Activated CD4-positive, alpha-beta memory T cell treated with anti-CD3 and anti-CD28 coated beads, Interleukin-2, amount 10 ng/mL, durations not matched to agents 7 days and 5 days (primary cell): ENCODE measurements at places on chromosomes 1 and 21. TPM values are rescaled to one million over a fixed set of nuclear protein-coding genes. Genes with fewer than 3 reads are reported as not detected.
A peak's percentile ranks its signal among the peaks of the same experiment; 100 is the strongest.

- DNase-seq, result no peak
Observed at GRCh38 chr1:164977561-164977960, 379.0 kb downstream of the LMX1A start.

DNA sequence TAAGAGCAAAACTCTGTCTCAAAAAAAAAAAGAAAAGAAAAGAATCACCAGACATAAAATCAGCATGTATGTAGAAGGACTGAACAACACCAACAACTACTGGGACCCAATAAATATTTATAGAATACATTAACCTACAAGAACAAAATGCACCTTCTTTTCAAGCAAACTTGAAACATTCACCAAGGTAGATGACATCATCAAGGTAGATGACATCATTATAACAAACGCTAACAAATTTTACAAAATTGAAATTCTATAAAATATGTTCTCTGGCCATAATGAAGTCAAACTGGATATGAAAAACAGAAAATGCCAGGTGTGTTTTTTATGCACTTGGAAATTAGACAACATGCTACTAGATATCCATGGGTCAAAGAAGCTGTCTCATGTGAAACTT is 220.2 kb upstream of the SNX7 start:
- DNase-seq, result no peak

GRCh38 chr1:152801333-152801732 is 4.8 kb downstream of the LCE1D start:
- DNase-seq, result no peak

DNA sequence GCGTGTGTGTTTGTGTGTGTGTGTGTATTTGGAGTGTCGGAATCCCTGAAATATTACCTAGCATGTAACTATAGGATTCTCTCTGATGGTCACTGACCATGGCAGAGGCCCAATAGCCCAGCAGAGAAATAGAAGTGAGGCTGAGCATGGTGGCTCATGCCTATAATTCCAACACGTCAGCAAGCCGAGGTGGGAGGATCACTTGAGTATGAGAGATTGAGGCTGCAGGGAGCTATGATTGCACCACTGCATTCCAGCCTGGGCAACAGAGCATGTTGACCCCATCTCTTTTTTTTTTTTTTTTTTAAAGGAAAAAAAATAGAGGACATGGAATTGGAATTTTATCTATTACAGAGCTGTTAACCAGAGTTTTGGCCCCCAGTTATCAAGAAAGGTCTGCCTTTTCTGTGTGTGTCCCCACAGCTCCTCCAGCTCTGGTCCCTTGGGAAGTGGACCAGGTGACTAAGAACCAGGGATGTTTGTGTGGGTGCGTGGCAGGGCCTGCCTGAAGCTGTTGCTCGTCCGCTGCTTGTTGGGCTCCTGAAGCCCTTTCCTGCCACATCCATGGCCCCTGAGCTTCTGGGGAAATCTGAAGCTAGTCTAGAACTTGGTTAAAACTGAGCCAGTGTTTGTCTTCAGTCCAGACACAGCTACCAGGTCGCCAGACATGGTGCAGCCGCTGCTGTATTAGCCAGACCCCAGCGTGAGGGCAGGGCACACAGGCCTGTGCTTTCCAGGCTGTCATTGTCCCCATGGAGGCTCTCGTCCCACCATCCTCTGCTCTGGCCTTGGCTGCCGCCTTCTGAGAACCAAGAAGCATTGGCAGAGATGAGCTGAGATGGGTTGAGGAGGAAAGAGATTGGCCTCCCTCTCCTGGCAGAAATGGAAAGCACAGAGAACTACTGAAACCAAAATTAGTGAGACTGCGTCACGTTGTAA is 25.5 kb downstream of the CAPN9 start:
- no peak for DNase-seq

GRCh38 chr1:115115521-115116161 is 26.3 kb upstream of the TSPAN2 start:
- DNase-seq, result no peak

- no peak for DNase-seq
Observed at GRCh38 chr1:3825356-3825755, 29.1 kb upstream of the LRRC47 start.

GRCh38 chr1:48254254-48254653 is 31.7 kb downstream of the SLC5A9 start:
- DNase-seq, result no peak

GRCh38 chr21:41665766-41666595 is 100.9 kb downstream of the RIPK4 start:
- no peak for DNase-seq

DNA sequence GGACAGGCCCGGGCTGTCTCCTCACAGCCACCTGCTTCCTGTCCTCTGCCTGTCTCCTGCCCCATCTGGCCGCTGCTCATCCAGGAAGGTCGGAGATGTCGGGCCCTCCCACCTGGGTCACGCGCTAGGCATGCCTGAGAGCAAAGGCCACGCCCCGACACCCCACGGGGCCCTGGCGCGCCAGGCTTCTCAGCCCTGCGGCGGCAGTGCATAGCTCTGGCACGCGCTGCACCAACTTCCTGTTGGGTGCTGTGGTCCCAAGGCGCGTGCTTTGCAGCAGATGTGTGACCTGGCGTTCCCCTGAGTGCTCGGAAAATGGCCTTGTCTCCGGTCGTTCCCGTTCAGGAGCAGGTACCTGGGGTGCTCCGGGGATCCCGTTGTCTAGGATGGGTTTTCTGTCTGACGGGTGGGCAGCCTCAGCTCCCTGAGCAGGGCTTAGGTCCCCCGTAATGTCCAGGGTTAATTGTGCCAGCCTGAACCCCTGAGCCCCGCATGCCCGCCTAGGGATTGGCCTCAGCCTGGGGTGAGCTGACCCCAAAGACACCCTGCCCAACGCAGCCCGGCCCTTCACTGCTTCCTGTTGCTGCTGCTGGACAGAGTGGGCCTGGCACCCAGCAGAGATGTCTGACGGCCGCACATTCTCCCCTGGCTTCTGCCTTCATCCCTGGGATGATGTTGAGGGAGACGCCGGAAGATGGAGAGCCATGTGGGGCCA is 19.4 kb upstream of the KCNAB2 start:
- DNase-seq, result peak; percentile 96

DNA sequence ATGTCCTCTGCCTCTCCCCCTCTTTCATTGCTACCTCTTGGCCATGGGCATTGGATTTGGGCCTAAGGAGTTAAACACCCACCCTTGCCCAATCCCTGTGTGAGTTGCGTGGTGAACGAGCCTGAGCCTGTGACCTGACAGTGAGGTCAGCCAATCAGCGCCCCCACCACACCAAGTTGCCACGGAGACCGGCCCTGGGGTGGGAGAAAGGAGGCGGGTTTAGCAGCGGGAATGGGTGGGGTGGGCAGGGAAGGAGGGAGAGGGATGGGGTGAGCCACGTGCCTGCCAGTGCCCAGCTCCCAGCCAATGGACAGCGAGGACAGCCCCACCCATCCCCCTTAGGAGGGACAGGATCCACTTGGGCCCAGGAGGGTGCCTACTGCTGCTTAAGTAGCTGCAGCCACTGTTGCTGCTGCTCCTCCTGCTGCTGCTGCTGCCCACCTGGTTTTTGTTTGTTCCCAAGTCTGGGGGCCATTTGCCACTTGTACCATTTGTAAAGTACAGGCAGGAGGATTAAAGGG is 9.5 kb downstream of the ZBTB7B start:
- DNase-seq, result peak; percentile 69

- no peak for DNase-seq
Observed at GRCh38 chr1:183186841-183187240, 777 bp downstream of the LAMC2 start.

- no peak for DNase-seq
Observed at GRCh38 chr1:67880056-67880601, 46.9 kb upstream of the GNG12 start.

DNA sequence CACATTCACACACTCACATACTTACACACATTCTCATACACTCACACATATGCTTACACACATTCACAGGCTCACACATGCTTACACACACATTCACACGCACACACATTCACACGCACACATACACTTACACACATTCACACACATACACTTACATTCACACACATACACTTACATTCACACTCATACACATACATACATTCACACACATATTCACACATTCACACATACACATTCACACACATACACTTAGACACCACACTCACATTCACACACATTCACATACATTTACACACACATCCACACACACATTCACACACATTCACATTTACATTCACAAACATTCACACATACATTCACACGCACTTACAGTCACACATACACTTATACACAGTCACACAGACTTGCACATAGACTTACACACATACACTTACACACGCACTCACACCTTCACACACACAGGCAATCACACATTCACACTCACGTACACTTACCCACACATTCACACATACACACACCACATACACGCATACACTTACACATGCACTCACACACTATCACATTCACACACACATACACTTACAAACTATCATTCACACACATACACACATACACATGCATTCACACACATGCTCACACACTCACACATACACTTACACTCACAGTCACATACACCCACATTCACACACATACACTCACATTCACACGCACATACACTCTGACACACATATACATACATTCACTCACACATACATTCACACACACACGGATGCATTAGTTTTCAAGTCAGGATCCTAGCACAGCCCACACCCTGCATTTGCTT is 16.8 kb downstream of the PDE9A start:
- no peak for DNase-seq

- DNase-seq, result peak; percentile 55
Observed at GRCh38 chr1:48530727-48531351, 58.8 kb upstream of the SPATA6 start.

- DNase-seq, result no peak
Observed at GRCh38 chr1:90386899-90387720, 330.0 kb downstream of the BARHL2 start.

DNA sequence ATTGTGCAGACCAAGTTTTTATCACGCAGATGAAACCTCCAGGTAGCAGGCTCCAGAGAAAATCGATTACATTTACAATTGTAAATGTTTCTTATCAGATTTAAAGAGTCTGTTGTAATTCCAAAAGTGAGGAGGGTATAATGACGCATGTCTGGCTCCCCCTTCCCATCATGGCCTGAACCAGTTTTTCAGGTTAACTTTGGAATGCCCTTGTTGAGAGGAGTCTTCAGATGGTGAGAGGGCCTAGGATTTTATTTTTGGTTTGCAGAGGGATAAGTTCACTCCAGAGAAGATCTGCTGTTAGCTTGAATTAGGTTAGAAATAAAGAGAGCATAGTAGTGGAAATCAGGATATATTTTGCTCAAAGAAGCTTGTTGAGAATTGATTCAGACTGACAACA is 1028.3 kb upstream of the B3GALT2 start:
- no peak for DNase-seq

GRCh38 chr1:110240476-110241210 is 30.5 kb downstream of the KCNC4 start:
- DNase-seq, result no peak

DNA sequence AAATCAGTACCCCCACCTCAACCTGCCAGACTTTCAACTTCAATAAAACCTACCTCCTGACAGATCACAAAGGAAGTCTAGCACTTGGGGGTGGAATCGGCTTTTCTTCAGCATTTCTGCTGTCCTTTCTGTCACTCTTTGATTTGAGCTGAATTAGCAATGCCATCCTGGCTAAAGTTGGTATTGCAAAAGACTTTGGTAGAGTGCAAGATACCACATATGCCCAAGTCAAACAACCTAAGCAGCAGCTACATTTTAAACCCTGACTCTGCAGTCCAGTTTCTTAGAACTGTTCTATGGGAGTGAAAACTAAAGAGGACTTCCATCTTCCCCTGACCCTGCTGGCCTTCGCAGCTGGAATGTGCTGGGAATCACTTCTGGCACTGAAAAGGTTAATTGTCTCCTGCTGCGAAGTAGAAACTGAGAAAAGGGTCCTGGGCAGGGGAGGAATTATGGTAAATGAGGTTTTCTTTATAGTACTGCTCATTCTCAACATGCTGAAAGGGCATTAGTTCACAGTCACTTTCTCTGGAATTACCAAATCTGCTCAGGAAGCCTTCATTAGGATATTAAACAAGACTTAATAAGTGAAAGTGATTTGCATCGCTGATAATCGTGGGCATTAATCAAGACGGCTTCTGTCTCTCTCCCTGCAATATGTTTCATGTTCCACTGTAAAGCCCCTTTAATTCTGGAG is 126.2 kb upstream of the SMYD2 start:
- DNase-seq, result no peak

- no peak for DNase-seq
Observed at GRCh38 chr1:230834292-230834691, 34.0 kb downstream of the C1orf198 start.

DNA sequence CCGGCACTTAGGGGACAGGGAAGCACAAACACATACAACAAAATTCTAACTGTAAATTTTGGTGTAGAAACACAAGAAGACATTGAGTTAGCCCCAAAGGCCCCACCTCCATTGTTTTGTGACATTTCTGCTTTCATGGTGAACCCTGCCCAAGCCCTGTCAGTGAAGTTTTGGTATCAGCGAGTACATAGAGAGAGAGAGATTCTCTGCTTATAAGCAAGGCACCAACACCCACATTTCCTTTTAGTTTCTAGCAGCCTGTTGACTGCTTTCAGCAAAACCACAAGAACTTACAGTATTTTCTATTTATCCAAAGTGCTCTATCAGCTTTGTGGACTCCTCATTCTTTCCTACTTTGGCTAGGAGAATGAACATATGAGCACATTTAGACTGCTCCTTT is 24.0 kb downstream of the ZNF124 start:
- DNase-seq, result no peak

GRCh38 chr1:116881879-116882520 is 27.7 kb upstream of the PTGFRN start:
- DNase-seq, result peak; percentile 53

GRCh38 chr1:53899708-53900107 is 5.7 kb downstream of the DIO1 start:
- no peak for DNase-seq

- DNase-seq, result peak; percentile 84
Observed at GRCh38 chr1:9629445-9630201, 21.9 kb upstream of the PIK3CD start.

GRCh38 chr21:26351661-26352060 is 181.1 kb upstream of the APP start:
- no peak for DNase-seq

GRCh38 chr1:186985889-186986491 is 157.2 kb downstream of the PLA2G4A start:
- no peak for DNase-seq

GRCh38 chr1:10228528-10228927 is 18.2 kb downstream of the KIF1B start:
- no peak for DNase-seq

GRCh38 chr1:192518700-192519099 is 56.9 kb upstream of the RGS1 start:
- DNase-seq, result no peak

The RIMS3 gene
- total RNA-seq, result 6.1 TPM

The OLIG2 gene
- total RNA-seq, result not detected

The CDC42BPA gene
- 3.1 TPM for total RNA-seq

The KRTAP12-2 gene
- not detected for total RNA-seq

The NKAIN1 gene
- not detected for total RNA-seq

The CLCA4 gene
- not detected for total RNA-seq

The WNT2B gene
- total RNA-seq, result 0.15 TPM
